ENCODE measurements at places on chromosomes 1 and 21. TPM values are rescaled to one million over a fixed set of nuclear protein-coding genes. Genes with fewer than 3 reads are reported as not detected.
A peak's percentile ranks its signal among the peaks of the same experiment; 100 is the strongest.

DNA sequence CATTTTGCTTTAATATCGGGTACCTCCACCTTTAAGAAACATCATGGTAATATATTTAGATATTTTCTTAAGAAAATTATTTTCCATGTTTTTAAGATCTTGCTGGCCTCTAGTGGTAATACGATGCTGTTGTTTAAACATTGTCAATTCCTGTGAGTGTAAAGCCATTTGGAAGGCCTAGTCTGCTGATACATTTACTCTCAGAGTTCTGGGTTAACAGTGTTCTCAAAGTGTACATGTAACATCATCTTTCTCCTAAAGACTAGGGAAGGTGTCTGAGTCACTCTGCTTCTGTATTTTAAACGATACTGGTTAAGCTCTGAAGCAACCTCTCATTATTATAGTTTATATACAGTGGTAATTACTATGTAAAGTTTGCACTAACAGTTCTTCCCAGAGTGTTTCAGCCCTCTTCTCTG is 189.1 kb downstream of the RASAL2 start:
- peak; percentile 77 for DNase-seq

- DNase-seq = no peak
Measured at GRCh38 chr1:230427094-230427876, 1.2 kb upstream of the PGBD5 start.

DNA sequence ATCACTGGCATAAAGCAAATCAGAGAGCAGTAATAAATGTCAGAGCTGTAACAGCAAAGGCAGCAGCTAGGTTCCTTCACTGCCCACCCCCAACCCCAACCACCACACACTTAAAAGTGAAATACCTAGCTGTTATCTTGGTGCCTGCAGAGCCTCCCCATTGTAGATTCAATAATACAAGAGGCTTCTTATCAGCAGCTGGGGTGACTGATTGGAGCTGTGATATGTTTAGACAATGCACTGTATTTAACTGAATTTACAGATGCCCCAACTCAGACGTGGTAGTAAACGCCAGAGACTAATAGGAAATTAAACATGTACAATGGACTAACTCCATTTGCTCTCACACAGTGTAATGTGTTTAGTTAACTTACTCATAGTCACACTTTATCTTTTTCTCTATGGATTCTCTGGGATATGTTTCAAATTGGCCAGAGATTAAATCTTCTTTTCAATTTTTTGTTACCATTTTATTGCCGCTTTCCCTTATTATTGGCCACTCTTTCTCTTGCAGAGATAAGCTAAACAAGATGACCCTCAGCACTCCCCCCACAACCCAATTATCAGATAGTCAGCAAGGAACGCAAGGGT is 117.1 kb downstream of the ESRRG start:
- no peak for DNase-seq

GRCh38 chr1:28129150-28129549 is 40.7 kb upstream of the EYA3 start:
- peak; percentile 35 for DNase-seq

GRCh38 chr1:210233216-210233494 is 559 bp downstream of the SERTAD4 start:
- peak; percentile 53 for DNase-seq

Gene ADGRB2
- 0.17 TPM for total RNA-seq

Gene CFHR2
- not detected for total RNA-seq

All from dermis blood vessel endothelial cell (primary cell).